Kasumi-1 (cell line): ENCODE measurements at places on chromosomes 16 and 17.
A peak's percentile ranks its signal among the peaks of the same experiment; 100 is the strongest.

DNA sequence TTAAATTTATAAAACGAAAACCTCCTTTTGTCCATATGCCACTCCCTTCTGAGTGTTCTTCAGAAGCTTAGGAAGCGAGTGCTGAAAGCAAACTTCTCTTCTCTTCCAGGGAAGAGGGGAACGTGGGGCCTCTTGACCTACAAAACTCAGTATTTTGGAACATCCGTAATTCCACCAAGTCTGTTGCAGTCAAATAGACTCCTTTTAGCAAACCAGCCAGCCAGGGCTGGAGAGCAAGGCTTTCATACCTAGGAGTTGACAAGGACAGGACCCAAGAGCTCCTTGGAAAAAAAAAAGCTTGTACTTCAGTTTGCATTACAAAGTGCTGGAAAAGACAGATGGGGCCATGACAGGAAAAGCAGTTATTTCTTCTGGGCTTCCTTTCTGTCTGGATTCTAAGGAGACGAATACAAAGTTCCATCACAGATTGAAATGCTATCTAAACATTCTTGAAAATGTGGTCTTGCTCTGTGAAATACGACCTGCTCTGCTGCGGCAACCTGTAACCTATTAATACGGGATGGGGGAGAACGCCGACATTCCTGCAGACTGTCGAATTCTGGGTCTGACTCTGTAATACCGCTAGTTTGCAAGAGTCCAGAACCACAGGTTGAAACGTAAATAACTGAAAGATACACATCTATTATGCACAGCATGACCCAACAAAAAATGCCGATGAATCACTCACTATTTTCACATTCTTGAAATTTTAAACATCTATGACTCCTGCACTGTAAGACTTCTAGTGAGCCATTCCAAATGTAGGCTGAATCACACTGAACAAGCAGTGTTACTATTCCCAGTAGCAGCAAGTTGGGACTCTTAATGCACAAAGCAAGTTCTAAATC, 20.6 kb downstream of the VPS53 start:
- no peak for DNase-seq

DNA sequence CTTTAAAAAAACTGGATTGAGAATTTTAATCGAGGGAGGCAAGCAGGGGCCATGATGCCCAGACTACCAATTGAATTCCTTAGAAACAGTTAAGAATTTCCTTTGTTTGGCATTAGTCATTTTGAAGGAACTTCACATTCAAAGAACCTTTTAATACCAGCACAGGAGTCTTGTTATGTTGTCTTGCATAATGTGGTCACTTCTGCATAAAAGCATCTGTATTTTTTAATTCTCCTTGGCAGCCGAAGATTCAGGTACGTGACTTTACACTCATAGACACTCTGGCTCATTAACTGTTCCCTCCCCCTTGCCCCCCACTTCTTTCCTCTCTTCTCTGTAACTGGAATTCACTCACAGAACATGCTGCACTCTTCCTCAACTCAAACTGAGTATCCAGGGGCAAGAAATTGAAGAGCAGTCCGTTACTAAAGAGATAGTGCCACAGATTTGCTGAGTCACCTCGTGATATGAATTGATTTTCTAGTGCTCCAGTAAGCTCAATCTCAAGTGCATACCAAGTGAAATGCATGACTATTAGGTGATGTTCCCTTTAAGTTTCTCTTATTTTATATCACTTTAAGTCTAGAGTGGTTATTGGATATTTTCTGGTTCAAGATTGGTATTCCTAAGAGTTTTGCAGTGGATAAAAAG, 572.2 kb upstream of the SOX9 start:
- no peak for DNase-seq

DNA sequence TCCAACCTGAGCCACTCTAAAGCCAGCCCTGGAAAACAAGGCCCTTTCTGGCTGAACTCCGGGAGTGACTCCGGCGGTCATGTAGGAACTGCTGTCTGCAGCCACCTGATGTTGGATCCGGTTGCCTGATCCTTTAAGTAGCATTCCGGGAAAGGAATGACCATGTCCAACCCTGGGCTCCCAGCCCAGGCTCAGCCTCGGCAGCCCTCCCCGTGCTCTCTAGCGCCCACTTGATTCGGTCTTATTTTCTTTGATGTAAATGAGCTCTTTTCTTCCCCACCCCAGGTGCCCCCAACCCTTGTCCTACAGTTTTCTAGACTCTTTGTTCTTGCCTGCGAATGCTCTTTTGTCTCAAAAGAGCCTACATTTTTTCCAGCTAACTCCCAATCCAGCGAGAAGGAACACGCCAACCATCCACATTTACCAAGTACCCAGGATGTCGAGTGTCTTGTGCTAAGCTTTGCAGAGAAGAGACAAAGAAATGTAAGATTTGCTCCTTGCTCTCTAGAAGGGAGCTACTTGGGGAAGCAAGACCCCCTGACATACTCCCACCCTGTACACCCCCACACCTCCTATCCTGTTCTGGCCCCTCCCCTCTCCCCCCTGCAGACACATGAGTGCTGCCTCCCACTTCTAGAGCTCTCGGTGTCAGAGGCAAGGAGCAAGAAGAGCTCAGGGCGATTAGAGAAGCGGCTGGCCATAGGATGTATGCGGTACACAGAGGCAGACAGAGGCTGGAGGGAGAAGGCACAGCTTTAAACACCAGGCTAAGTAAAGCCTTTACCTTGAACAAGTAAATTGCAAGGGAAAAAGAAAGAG, 53.8 kb downstream of the COG7 start:
- DNase-seq = no peak

GRCh38 chr17:41763327-41763726, 23.2 kb downstream of the JUP start:
- DNase-seq = no peak

GRCh38 chr17:31467502-31468256, 76.2 kb downstream of the RAB11FIP4 start:
- DNase-seq = no peak

- peak; percentile 83 for DNase-seq
Measured at GRCh38 chr17:43171586-43172487, 823 bp downstream of the NBR1 start.

- no peak for DNase-seq
Measured at GRCh38 chr17:27247958-27248342, 46.0 kb upstream of the WSB1 start.

- DNase-seq = peak; percentile 79
Measured at GRCh38 chr17:61002316-61002736, 324.7 kb downstream of the BCAS3 start.

- no peak for DNase-seq
Measured at GRCh38 chr16:80063031-80063712, 462.6 kb upstream of the MAF start.

- DNase-seq = no peak
Measured at GRCh38 chr17:47644324-47644723, 5.4 kb upstream of the KPNB1 start.

- peak; percentile 16 for DNase-seq
Measured at GRCh38 chr16:14196539-14196938, 125.4 kb downstream of the MRTFB start.

DNA sequence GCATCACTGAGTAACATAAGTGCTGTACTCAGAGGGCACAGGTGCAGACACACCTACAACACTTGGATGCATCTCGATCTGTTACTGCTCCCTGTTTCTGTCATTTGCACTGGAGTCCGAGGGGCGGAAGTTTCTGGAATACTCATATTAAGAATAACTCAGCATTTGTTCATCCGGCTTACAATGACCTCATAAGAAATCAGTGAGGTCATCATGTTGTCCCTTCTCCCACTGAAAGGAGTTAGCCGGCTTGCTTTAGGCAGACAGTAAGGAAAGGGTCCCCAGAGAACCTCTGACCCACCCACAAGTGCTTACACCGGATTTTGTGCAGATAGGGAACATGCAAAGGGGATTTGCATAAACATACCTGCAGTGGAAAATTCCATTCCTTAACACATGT, 344.7 kb downstream of the HAPSTR1 start:
- DNase-seq = no peak

DNA sequence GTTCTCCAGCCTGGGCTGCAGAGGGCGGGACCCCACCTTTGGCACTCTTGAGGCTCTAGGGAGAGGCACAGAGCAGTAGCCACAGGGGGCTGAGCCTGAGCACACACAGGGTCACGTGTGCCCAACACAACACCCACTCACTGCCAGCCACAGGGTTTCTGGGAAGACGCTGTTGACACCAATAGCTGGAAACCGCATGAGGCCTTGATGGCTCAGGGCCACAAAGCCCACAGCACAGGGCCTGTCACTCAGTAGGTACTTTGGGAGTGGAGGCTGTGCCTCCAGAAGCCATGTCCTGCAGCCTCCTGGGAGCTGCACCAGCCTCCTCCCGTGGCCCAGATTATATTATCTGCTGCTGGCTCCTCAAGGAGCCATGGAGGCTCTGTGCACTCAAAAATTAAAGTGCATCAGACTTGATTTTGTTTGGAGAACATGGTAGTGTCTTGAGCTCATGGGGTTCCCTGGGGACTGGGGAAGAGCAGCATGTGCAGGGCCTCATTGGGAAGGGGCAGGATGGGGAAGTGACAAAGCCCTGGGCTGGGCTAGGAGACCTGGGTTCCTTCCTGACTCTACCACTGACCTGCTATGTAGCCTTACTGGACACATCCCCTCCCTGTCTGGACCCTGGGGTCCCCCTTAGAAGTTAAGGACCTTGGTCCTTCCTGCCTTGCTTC, 12.5 kb upstream of the SREBF1 start:
- no peak for DNase-seq

DNA sequence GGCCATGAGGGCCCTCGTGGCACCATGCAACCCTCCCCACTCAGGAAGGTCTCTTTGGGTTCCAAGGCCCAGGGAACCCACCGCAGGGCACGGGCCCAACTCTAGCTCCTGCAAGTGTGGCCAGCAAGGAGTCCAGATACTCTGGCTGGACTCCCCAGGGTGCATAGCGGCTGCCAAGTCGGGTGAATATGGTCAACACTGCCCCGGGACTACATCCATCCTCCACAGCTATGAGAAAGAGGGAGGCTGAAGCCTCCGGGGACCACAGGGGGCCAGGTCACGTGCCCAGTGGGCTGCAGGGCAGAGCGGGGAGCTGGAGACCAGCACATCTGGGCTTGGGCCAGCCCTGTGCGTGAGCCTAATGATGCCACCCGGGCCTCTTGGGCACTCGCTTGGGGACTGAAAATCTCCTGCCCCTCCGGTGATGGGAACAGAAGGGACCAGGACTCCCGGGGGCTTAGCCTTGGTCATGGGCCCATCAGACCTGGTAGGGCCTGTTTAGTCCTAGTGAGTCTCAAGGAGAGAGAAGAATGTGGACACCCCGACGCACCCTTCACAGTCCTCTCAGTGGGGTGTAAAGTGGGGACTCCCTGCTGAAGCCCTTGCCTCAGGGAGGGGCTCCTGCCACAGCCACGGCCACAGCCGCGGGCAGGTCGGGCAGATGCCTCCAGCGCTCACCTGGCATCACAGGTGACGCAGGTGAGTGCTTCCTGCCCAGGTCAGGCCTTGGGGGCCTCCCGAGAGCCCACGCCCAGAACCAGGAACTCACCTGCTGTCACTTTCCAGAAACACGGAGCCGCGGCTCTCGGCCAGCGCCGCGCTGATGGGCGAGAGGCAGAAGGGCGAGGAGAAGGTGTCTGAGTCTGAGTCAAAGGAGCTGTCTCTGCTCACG, 26.0 kb downstream of the TBC1D16 start:
- DNase-seq = no peak

DNA sequence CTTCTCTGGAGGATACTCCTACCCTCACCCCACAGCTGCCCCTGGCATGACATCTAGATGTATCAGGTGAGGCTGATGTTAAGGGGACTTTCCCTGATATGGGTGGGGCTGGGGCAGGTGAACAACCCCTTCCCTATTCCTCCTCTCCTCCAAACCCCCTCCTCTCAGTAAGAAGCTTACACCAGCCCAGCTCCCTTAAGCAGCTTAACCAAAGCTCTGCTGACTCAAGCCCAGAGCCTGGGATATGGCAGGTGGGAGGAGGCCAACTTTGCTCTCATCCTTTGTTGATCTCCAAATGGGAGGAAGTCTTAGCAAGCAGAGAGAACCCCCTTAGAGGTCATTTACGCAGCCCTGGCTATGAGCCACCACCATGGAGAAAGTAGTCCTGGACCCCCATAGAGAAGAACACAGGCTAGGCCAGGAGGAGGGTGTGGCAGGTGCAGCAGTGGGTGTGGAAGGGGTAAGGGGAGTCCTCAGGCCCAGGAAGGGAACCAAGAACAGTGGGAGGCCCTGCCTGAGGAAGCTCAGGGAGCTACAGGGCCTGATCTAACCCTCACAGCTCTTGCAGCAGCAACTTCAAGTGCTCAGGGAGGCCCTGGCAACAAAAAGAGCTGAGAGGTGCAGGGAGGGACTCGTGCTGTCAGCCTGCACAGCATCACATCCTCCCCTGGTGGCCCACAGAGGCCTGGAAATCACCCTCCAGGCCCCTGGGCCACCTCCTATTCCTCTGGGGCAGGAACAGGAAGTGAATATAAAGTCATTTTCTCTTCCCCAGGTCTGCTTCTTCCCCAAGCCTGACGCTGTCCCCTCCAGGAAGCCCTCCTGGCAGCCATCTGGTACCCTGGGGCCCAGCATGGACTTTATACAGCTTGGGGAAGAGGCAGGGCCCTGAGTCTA, 2.9 kb downstream of the UNC119 start:
- peak; percentile 22 for DNase-seq

GRCh38 chr16:47643323-47644000, 182.3 kb downstream of the PHKB start:
- peak; percentile 35 for DNase-seq

- no peak for DNase-seq
Measured at GRCh38 chr16:13176711-13177110, 275.3 kb downstream of the SHISA9 start.

GRCh38 chr17:60557805-60558204, 31.8 kb upstream of the APPBP2 start:
- no peak for DNase-seq

GRCh38 chr16:77236063-77236511, 36.9 kb downstream of the SYCE1L start:
- peak; percentile 87 for DNase-seq

GRCh38 chr17:48155889-48156611, 48.5 kb downstream of the SNX11 start:
- no peak for DNase-seq

DNA sequence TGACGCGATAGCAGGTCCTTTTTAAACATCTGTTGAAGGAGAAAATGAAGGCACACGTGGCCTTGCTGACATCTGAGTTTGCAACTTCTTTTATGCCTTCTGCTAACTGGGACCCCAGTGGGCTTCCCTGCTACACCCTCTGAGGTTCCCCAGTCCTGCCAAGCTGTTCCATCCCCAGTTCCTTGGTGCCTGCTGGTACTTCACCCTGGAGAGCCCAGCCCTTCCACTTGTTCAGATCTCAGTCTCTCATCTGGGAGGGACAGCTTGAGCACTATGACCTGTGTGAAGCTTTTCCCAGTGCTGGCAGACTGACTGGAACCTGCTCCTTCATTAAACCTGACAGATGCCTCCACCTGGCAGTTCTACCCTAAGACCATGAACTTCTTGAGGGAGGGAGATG, 95.5 kb downstream of the WWOX start:
- no peak for DNase-seq

DNA sequence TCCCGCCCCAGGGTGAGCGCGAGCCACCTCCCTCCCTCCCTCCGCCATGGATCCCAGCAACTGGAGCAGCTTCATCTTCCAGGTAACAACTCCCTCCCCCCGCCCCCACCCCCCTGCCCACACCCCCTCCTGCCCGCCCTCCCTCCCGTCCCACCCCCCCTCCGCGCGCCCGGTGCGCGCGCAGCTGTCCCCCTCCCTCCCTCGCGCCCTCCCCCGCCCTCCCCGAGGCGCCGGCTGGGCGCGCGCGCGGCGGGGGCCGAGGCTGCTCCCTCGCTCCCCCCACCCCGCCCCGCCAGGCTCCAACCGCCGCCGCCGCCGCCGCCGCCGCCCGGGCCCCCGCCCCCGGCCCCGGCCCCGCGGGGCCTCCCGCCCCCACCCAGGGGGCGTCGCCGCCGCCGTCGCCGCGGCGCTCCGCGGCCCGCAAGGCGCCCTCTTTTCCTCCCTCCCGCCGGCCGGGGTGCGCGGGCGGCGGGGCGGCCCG, at the start of gene MAZ:
Gene MAZ (plus strand): TSS at position 431 of the 481 bp plus-strand sequence. CDS start 173 bp downstream, outside the sequence.
- peak; percentile 67 for DNase-seq

GRCh38 chr16:67164599-67165061, at the start of gene HSF4:
Gene HSF4, plus strand, starts transcription at chr16:67164745. Its CDS starts 67 bp downstream, at chr16:67164812.
- no peak for DNase-seq
